Upper lobe of right lung (tissue), 1 donor: ENCODE measurements at places on chromosomes 6 and 20.

DNA sequence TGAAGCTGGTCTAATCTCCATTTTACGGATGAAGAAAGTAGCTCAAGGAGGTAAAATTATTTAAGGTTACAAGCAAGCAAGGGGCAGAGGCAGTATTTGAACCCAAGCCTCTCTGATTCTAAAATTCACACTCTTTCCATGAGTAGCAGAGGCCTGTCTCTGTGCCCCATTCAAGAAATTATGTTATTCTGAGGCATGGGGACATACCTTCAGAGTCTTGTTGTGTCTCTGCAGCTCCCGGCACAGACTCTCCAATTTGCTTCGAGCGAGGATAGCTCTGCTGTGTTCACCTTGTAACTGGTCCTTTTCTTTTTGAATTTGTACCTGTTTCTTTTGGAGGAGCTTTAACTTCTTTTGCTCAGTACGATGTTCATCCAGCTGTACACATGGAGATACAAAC, 21.5 kb downstream of the TXLNB start:
- no peak for DNase-seq

DNA sequence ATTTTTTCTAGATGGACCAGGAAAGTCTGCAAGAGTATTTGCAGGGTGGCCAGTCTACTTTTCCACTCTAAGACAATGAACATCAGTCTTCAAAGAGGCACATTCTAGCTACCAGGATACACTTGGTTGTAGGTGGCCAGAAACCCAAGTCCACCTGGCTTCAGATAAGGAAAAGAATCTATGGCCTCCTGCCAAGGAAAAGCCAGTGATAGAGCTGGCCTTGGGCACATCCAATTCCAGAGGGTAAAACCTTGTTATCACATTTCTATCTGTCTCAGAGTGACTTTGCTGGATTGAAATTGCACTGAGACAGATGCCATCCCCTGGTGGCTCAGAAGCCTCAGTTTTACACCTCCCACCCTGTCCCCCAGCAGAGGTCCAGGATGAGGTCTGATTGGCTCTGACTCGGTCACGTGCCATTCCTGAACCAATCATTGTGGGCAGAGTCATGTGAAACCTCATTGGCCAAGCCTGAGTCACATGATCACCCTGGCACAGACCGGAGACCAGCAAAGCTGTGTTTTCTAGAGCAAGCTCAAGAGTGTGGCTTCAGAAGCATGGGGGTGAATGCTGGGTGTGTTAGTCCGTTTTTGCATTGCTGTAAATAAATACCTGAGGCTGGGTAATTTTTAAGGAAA, 497.4 kb upstream of the SULF2 start:
- DNase-seq: no peak

- DNase-seq: no peak
Measured at GRCh38 chr6:159380114-159380513, 210.9 kb downstream of the FNDC1 start.

- peak; percentile 93 for DNase-seq
Measured at GRCh38 chr20:63978319-63979228, 868 bp downstream of the SAMD10 start.

DNA sequence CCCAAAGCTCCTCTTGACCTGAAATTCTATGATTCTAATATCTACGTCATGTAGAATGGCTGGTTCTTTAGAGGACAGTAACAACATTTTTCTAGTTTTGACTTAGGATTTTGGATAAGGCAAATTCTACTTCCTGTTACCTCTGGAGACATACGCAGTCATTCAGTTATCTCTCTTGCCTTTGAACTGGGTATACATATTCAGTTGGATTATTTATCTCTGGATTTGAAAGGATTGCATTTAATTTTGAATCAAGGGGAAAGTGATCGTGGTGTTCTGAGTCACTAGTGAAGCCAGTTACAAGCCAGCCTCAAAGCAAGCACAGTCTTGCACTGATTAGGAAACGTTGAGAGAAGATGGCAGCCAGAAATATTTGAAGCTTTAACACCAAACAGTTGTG, 35.3 kb upstream of the BCAS1 start:
- DNase-seq: no peak

DNA sequence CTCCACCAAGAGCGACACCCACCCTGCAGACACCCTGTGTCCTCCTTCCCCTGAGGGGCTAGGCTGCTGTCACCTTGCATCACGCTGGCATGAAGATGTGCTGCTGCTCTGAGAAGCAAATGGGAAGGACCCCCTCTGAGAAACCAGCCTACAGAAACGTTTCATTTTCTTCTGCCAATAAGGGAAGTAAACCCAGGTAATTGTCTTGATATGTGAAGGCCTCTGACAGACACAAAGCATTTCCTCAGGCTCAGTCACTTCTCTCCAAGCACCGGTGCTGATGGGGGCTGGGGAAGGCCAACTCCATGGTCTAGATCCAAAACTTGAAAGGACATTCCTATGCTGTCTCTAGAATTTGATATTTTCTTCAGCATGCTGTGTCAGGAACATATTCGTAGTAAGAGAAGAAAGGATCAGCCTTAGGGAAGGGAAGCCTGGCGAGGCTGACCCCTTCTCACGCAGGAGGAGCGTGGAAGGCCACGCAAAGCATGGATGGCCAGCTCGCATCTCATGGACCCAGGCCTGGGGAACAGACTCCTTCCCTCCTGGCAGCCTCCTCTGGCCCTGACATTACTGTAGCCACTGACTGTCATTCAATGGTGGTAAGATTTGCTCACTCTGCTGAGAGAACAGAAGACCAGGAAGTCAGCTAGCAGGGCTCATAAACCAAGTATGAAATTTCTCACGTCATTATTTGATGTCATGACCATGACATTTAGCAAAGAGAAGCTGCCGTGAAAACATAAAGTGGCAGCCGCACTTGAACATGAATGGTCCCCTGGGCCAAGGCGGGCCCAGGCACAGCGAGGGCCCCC, 20.4 kb downstream of the ACSS1 start:
- no peak for DNase-seq

DNA sequence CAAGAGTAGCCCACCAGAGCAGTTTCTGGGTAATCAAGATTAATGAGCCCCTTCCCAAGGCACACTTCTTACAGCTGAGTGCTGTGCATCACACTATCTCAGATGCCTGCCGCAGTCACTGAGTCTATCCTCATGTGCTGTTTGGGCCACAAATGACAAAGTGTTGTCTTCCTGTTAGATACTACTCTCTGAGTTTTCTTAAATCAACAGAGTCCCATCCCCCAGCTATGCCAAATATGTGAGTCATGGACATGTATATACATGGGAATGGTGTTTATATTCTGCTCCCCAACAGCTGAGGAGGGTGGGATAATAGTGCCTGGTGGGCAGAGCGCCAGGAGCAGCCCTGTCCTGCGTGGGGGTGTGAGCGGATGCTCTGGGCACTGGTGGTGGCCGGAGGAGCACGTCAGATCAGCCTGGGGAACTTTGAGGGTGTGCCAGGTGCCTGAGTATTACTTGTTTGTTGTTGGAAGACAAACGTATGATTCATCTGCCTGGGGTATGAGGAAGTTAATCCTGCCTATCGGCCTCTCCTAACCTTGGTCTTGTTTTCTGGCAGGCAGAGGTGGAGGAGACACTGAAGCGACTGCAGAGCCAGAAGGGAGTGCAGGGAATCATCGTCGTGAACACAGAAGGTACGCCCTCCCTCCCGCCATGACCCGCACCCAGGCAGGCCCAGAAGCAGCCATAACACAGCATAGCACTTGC, 9.6 kb downstream of the DYNLRB1 start:
- DNase-seq: peak; percentile 80

- DNase-seq: peak; percentile 80
Measured at GRCh38 chr20:49794336-49795134, 18.1 kb upstream of the SLC9A8 start.

DNA sequence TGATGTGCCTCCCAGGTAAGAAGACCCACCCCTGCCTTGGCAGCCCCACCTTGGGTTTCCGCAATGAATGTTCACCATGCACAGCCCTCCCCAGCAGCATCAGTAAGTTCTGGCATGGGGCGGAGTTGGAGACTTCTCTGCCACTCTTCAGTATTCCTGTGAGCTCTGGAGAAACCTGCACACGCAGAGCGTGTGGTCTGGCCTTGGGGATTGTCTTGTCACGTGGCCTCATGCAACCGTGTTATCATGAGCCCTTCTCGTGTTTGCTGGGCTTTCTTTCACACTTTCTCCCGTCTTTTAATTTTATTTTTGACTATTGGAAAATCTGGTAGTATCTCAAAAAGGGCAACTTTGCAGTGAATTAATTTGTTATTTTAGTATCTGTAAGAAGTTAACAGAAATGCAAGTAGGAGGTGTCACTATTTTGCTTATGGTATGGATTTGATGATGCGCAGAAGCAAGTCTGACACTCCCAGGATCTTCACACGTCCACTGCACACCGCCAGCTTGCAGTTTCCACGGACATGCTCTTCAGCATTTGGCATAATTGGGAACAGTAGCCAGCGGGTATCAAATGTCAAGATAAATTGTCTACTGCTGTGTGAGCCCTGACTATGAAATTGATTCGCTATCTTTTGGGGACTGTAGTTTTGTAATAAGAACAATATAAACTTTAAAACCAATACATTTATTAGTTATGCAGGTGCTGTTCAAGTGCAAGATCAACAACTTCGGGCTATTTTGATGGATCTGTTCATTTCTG, 463.5 kb downstream of the QKI start:
- DNase-seq: no peak

- DNase-seq: no peak
Measured at GRCh38 chr20:53774461-53775203, 181.0 kb upstream of the ZNF217 start.

DNA sequence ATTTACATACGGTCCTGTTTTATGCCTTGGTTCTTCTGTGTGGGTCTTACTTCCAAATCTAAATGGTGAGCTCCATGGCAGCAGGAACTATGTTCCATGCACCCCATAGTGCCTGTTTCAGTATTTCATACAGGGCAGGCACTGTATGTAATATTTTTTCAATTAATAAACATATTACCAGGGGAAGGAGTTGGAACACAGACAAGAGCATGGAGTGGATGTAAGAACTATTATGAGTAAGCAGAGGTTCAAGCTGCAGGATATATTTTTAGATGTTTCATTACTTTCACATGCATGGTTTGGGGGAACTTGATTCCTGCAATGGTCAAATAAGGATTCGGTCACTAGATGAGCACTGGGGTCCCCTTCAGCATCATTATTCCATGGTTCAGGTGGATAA, 108.3 kb downstream of the KIF13A start:
- DNase-seq: no peak

DNA sequence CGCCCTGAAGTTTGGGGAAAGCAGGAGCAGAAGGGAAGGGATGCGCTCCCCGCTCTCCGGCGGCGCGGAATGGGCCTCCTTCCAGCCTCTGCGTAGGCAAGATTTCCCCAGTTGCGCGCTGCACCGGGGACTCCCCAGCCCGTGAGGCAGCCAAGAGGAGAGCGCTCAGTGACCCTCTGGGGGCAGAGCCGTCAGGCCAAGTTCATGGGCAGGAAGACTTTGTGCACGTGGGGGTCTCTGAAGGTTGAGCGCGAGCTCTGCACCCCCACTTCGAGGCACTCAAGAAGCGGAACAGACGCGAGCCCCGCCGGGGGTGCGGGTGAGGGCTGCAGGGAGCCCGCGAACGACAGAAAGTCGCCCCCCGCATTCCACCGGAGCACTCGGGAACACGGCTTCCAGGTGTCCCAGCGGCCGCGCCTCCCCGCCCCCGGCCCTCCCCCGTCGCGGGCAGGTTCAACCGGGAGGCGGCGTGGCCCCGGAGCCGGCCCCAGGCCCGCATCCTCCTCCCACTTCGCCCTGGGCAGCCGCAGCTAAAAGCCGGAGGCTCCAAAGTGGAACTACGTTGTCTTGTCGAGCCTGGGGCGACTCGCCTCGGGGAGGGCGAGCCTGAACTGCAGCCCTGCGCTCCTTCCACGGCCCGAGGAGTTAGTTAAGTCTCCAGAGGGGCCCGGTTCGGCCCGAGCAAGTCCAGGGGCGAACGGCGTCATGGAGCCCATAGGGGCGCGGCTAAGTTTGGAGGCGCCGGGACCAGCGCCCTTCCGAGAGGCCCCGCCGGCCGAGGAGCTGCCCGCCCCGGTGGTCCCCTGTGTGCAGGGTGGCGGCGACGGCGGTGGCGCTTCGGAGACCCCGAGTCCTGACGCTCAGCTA, at the start of gene PPP1R3G:
TSS of gene PPP1R3G (plus strand) at position 561 of the 867 bp plus-strand sequence. CDS start at position 706, 145 bp downstream.
- peak; percentile 70 for DNase-seq

DNA sequence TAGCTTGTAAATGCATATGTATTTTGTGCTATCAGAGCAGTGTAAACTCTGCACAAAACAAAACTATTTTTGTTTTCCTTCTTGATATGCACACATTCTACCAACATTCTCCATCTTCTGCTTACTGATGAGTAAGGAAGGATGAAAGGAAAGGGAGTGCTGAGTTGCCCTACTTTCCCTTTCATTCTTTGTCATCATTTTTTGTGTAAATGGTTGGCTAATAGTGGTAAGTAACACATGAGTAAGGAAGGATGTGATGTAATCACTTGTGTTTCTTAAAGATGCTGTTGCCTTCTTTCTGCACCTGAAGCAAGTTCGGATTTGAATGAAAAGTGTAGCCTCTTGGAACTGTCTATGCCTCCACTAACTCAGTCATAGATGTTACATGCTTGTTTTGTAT, 4.6 kb upstream of the REV3L start:
- no peak for DNase-seq

DNA sequence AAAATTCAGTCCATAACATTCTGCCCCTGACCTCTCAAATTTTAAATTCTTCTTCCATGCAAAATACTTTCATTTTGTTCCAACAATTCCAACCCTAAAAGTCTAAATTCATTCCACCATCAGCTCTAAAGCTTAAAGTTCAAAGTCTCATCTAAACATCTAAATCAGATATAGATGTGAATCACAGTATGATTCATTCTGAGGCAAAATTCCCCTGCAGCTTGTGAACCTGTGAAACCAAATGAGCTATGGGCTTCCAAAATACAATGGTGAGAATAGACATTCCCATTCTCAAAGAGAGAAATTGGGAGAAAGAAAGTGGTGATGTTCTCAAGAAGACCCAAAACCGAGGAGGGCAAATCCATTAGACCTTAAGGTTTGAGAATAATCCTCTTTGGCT, 309.8 kb downstream of the HIVEP2 start:
- DNase-seq: no peak

GRCh38 chr6:39302669-39303424, 11.4 kb downstream of the KCNK17 start:
- peak; percentile 92 for DNase-seq

GRCh38 chr6:140809694-140810101, 1323.0 kb upstream of the GJE1 start:
- DNase-seq: no peak

- DNase-seq: no peak
Measured at GRCh38 chr6:28125401-28125800, 992 bp downstream of the ZSCAN16 start.

DNA sequence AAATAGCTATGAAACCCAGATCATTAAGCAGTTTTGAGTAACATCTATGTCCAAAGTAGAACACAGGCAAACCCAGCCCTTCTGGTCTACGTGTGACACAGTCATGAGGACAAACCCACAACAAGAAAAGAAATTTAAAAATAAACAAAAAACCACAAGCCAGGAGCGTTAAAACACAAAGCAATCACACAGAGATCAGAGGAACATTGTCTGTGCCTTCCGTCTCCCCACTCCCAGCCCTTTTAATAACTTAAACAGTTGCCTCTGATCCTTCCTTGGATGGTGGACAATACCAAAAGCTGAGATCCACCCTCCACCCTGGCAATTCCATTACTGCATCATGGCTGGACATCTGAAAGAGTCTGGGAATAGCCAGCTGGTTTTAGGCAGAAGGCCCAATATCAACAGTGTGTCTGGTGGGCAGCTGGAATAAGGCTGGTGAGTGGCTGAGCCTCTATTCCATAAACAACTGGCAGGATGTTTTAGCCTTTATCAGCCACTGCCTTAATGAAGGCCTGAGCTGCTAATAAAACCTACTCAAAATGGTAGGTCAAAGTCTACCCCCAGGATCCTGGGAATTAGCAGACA, 15.7 kb upstream of the LAMA4 start:
- DNase-seq: no peak

- peak; percentile 80 for DNase-seq
Measured at GRCh38 chr20:25389858-25390537, 637 bp downstream of the ABHD12 start.

GRCh38 chr20:62898970-62899632, 27.2 kb downstream of the DIDO1 start:
- DNase-seq: no peak
